ENCODE measurements at places on chromosomes 16 and 17. TPM values are rescaled to one million over a fixed set of nuclear protein-coding genes. Genes with fewer than 3 reads are reported as not detected.

SLC6A2 gene
- total RNA-seq = not detected

PPL gene
- total RNA-seq = 24.2 TPM

BICDL2 gene
- 0.29 TPM for total RNA-seq

TAT gene
- total RNA-seq = under 0.01 TPM

ABCA8 gene
- 36.2 TPM for total RNA-seq

CEMP1 gene
- not detected for total RNA-seq

ZC3H7A gene
- total RNA-seq = 45.7 TPM

KRT28 gene
- not detected for total RNA-seq

GPR179 gene
- not detected for total RNA-seq

MYH2 gene
- not detected for total RNA-seq

SP2 gene
- 2.4 TPM for total RNA-seq

NHLRC4 gene
- 1.2 TPM for total RNA-seq

SLC47A2 gene
- total RNA-seq = not detected

PRSS21 gene
- not detected for total RNA-seq

FOXN1 gene
- not detected for total RNA-seq

C16orf96 gene
- not detected for total RNA-seq

PPY gene
- total RNA-seq = not detected

RNPS1 gene
- 81.1 TPM for total RNA-seq

PHOSPHO1 gene
- total RNA-seq = 0.29 TPM

CD79B gene
- total RNA-seq = 0.36 TPM

ACE gene
- 17.7 TPM for total RNA-seq

CCL4 gene
- total RNA-seq = 0.36 TPM

NR1D1 gene
- 5.1 TPM for total RNA-seq

ITGB3 gene
- total RNA-seq = 39.8 TPM

TBC1D3C gene
- total RNA-seq = not detected

ENPP7 gene
- total RNA-seq = not detected

CLUH gene
- 36.2 TPM for total RNA-seq

APOH gene
- not detected for total RNA-seq

ZP2 gene
- not detected for total RNA-seq

RDM1 gene
- 0.36 TPM for total RNA-seq
